ENCODE measurements at places on chromosomes 13 and 19.

- no peak for DNase-seq
Observed at GRCh38 chr13:110305001-110305400, 2.0 kb downstream of the COL4A1 start.

- DNase-seq = no peak
Observed at GRCh38 chr19:38211151-38211591, 12.9 kb downstream of the DPF1 start.

- no peak for DNase-seq
Observed at GRCh38 chr13:60158321-60158801, 5.4 kb downstream of the DIAPH3 start.

GRCh38 chr13:88862095-88862620 lies 1191.0 kb downstream of the SLITRK5 start:
- no peak for DNase-seq

DNA sequence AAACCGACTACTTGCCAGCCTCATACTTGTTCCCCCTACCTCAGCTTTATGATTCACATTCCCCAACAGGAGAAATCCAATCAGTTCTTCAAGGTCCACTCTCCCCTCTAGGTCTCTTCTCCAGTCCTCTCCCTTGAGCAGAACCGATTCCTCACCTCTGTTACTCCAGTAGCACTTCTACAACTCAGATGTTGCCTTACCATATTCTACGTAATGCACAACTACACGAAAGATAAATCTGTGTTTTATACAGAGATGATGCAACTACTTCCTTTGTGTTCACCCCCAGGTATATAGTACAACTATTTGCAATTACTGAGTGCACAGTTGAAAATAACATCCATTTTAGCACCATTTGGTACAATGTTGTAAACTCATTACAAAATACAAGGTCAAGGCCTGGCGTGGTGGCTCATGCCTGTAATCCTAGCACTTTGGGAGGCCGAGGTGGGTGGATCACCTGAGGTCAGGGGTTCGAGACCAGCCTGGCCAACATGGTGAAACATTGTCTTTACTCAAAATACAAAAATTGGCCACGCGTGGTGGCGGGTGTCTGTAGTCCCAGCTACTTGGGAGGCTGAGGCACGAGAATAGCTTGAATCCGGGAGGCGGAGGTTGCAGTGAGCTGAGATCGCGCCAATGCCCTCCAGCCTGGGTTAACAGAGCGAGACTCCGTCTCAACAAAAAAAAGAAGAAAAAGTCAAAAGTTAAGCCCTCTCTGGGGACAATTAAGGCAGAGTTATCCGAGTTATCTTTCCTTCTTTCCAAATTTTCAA lies 2.8 kb upstream of the WBP4 start:
- no peak for DNase-seq

DNA sequence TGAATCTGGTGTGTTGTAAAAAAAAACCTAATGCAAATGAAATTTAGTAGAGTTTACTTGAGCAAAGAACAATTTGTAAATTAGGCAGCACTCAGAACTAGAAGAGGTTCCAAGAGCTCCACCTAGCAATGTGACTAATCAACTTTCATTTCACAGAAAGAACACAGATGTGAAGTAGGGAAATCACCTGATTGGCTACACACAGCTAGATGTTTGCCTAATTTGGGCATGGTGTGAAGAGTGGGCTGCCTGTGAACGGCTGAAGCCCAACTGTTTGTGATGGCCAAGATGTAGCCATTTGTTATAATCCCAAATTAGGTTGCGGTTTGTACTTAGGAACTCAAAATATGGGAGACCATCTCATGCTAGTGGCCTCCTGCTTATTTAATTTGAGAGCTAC lies 724.4 kb upstream of the SLITRK5 start:
- DNase-seq = no peak

GRCh38 chr19:32816555-32817099 lies 52.9 kb downstream of the SLC7A9 start:
- no peak for DNase-seq

GRCh38 chr19:2618611-2619010 lies 83.9 kb downstream of the GNG7 start:
- peak; percentile 72 for DNase-seq

DNA sequence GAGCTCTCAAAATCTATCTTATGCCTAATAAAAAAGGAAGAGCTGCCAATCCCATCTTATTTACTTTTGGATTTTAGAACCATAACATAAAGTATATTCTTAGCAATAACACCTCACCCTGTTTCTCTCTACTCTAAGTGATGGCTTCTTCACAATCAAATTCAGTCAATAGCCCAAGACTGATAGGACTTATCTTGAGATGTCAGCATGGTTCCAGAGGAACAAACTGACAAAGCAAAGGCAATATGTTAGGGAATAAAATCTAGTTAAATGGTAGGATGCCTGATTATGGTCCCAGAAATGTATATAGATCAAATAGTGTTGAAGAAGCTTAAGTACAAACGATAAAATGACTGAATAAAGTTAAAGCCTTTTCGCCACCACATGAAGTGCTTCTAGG lies 36.3 kb downstream of the DACH1 start:
- DNase-seq = no peak

DNA sequence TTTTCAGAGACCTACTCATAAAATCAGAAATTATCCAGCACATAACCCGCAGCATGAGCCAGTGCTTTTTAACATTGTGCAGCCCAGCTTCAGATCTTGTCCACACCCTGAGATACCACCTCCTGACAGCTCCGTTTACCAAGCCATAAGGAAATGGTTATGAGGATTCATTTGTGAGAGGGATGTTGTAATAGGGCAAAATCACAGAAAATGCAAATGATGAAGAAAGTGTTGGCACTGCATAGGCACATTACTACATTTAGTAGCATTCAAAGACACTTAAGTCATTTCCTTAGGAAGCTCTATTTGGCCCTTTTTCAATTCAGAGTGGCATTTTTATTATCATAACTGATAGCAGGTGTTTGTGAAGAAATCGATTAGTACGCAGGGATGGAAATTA lies 277.5 kb downstream of the DNAJC15 start:
- DNase-seq = no peak

- DNase-seq = no peak
Observed at GRCh38 chr19:3403489-3404323, 37.3 kb downstream of the NFIC start.

- DNase-seq = no peak
Observed at GRCh38 chr13:98454389-98454881, 122.5 kb downstream of the STK24 start.

GRCh38 chr13:74661851-74662250 lies 527.6 kb upstream of the KLF12 start:
- no peak for DNase-seq

- no peak for DNase-seq
Observed at GRCh38 chr13:49412749-49413148, 31.1 kb downstream of the CAB39L start.

- no peak for DNase-seq
Observed at GRCh38 chr19:4584670-4585460, 25.4 kb upstream of the SEMA6B start.

- peak; percentile 57 for DNase-seq
Observed at GRCh38 chr19:47447470-47448359, 24.0 kb downstream of the SLC8A2 start.

DNA sequence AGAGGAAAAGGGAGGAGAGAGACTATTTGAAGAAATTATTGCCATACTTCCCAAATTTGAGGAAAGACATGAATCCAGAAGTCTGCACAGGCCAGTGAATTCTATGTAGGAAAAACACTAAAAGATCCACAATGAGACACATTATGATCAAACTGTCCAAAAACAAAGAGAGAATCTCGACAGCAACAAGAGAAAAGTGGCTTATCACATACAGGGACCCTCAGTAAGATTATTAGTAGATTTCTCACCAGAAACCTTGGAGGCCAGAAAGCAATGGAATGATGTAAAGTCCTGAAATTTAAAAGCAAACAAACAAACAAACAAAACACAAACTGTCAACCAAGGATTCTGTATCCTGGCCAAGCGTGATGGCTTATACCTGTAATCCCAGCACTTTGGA lies 55.7 kb upstream of the IL17D start:
- DNase-seq = no peak

- no peak for DNase-seq
Observed at GRCh38 chr19:48392860-48393558, 459 bp upstream of the GRIN2D start.

DNA sequence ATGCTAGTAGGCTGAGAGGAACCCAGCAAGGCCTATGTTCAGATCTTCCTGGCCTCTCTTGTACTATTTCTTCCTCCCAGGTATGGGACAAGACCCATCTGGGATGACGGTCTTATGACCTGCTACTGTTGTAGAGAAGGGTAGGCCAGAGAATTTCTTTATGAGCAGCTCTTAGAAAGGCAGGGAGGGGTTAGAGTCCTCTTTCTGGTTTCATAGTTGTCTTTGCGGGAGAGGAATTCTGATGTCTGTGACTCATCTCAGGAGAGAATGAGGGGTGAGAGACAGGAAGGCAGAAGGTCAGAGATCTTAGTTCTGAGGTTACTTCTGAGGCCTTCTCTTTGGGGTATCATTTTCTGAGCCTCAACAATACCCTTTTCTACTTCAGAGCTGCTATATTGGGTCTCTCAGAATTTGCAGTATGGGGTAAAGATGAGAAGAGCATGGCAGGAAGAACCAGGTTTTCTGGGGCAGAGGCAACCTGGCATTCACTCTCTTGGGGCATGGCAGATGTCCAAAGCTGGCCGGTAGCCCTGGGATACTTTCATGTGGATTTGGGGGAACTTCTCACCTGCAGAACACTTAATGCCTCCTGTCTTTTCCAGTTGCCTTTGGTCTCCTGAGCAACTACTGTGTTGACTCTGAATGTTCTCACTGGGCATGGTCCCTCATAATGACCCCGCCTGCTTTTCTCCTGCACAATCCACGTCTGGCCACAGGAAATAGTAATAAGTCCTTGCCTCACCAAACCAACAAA lies 154.4 kb downstream of the GGACT start:
- no peak for DNase-seq

DNA sequence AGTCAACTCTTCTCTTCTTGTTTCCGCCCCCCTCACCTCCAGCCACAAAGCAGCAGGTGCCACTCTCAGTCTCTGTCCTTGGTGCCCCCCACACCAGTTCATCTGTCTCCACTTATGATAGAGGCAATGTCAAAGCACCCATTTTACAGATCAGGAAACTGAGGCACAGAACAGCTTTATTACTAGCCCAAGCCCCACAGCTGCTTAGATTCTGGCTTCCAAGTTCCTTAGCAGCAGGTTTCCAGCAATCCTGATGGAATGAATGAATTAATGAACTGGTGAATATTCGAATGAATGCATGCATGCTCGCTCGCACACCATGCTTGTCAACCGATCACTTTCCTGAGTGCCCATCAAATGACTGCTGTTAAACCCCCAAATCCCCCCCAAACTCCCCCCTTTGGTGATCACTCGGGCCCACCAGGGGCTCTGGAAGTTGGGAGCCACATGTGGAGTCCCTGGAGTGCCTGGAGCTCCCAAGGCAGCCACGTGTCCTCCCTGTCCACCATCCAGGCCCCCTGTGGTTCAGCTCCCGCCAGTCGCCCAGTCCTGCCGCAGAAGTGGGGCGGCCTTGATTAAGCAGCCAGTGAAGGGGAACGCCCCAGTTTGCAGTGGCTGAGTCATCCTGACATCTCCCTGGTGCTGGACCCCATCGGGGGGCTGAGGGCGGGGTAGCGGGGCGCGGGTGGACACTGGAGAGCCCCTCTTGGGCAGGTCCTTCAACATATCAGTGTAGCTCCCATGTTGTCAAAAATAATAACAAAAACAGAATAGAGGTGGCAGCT lies 6.8 kb downstream of the PTPRS start:
- DNase-seq = no peak

DNA sequence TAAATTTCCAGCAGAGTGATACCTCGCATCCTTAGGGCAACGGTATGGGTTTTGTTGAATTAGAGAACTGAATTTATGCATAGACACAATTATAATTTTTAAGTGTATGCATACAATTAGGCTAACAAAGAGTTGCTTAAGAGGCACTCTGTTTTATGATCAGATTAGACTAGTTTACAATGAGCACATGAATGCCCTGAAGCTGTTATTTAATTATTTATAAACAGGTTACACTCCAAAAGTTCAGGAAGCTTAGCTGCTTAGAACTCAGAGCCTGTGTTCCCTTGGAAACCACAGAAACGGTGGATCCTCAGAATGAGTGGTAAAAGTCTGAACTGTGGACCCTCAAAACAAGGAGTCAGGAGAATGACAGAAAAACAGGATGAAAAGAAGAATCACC lies 72.5 kb upstream of the FBXL3 start:
- DNase-seq = no peak

DNA sequence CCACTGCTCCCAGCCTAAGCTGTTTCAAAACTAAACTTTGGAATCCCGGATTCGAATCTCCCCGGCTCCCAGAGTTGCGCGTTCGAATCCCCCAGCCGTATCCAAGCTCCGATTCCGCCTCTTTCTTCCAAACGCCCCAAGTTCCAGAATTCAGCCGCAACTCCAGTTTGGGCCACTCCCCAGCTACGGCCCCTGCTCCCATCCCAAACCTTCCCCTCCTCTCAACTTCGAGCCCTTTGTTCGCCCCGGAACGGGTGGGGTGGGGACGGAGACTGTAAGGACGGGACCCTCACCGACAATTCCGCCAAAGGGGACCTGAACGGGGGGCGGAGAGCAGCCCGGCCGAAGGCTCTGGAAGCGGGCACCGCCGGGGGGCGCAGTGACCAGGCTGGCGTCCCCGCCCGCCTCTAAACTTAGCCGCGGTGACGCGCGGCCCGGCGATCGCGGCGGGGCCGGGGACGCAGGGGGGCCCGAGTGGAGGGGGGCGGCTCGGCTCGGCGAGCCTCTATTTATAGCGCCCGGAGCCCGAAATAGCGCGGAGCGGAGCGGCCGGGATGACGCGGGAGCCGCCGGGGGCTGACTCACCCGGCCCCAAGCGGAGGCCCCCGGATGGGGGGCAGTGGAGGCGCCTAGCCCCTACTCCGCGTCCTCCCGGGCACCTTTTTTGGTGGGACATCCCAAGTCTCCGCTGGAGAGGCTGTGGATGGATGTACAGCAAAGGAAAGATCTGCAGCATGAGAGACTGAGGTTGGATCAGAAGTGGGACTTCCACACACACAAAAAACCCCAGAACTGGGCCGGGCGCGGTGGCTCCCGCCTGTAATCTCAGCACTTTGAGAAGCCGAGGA lies 4.9 kb upstream of the ERCC1 start:
- DNase-seq = no peak

DNA sequence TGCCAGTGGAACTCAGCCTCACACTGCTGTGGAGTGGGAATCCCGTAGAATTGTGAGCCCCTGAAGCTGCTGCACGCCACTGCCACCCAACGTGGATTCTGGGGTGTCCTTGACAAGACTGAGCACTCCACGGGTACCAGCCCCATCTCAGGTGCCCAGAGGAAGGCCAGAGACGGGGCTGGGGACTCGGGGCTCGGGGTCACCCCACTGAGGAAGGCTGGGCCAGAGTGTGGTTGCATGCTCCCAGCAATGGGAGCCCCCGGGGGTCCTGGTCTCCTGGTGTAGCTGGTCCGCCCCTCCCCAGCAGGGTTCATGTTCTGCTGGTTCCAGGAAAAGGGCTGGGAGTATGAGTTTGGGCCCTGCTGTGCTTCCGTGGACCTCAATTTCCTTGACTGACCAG lies 15.2 kb downstream of the DAPK3 start:
- no peak for DNase-seq

DNA sequence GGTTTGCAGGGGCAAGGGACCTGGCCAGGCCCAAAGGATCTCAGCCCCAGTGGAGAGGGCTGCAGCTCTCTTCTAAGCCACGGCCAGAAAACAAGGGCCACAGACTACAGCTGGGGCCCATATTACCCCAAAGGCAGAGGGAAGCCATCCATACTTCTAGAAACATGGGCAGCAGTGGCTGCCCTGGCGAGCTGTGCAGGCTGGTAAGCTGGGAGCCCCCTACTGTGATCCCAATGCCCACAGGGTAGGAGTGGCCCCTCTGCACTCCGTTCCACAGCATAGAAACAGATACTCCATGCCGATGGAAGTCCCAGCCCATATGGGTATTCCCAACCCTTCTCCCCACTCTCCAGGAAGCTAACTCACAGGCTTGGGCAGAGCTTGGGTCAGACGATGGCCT lies 25.1 kb downstream of the VSTM2B start:
- DNase-seq = no peak

Data from CD4-positive, alpha-beta T cell (primary cell).